Calu3 (cell line): ENCODE measurements at places on chromosomes 3 and 15. TPM values are rescaled to one million over a fixed set of nuclear protein-coding genes. Genes with fewer than 3 reads are reported as not detected.
A peak's percentile ranks its signal among the peaks of the same experiment; 100 is the strongest.

DNA sequence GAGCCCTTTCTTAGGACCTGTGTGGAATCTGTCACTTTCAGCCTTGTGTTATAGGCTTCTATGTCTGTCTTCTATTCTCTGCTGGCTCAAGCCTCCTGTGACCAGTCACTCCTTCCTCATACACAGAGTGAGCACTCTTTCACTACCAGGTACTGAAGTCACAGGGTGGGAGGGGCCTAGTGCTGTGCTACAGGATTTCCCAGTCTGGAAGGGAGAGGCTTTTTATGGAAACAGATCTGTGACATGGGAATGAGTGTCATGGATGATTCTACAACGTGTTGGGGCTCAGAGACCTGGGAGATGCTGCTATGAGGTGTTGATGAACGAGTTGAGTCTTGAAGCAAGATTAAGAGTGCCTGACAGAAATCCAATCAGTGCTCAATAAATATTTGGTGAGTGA, 100.5 kb downstream of the PDCD6IP start:
- DNase-seq = no peak

DNA sequence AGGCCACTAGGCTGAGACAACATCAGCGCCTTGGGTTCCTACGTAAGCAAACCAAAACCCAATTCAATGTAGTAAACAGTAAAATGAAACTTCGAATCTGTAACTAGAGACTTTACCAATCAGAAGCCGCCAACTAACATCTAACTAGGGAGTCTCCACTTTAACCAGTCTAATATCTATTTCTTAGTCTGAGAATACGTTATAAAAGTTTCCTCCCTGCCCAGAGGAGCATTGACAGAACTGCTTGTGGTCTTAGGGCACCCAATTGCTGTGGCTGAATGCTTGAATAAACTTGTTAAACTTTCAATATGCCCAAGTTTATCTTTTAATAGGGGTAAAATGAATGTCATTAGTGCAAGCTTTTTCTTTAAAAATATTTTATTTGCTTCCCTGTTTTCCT, 4.3 kb downstream of the CP start:
- DNase-seq = no peak

GRCh38 chr15:25664761-25665160, 198.4 kb downstream of the ATP10A start:
- no peak for DNase-seq

- no peak for DNase-seq
These were observed 104.9 kb upstream of the NEDD4 start for GRCh38 chr15:56098195-56098863.

DNA sequence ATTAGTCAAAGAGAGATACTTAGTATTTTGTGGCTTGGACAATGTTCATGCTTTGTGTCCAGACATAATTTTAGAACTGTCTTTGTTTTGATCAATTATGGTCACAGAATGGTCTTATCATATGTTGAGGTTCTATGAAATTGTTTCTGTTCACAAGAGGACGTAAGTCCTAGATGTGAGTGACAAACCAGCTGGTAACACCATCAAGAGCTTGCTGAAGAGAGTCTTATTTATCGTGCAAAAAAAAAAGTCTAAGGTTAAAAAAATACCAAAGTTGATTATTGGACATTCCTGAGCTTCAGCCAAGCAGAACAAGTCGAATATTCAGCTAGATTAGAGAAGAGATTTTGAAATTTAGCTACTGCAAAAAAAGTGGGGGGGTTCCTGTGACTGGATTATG, 495.9 kb upstream of the NAALADL2 start:
- no peak for DNase-seq

DNA sequence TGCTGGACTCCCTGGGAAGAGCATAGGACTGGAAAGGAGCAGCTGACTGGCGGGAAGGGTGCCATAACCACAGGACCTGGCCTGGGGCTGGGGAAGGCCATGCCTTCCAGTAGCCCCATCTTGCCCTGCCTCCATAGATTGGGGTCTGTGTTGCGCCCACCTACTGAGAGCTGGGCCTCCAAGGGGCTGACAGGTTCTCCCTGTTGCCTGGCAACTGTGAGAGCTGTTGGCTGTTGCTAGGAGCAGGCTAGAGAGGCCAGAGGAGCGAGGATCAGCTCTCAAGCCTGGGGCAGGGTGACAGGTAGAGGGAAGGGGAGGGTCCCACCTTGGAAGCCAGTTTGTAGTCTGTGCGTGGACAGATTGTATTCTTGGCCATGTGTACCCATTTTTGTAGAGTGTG, 2.8 kb upstream of the GNAI2 start:
- no peak for DNase-seq

GRCh38 chr15:88393719-88394519, 73.3 kb downstream of the MRPL46 start:
- DNase-seq = no peak

DNA sequence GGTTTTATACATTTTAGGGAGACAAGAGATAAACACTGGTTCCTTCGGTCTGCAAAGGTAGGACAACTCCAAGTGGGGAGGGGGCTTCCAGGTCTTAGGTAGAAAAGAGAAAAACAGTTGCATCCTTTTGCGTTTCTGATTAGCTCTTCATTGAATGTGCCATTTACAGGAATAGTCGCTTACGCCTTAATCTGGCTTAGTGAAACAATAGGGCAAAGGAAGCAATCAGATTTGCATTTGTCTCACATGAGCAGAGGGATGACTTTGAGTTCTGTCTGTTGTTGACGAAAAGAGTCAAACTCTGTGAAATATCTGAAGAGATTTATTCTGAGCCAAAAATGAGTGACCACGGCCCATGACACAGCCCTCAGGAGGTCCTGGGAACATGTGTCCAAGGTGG, 166.0 kb upstream of the ATP10A start:
- DNase-seq = no peak

GRCh38 chr3:146503461-146504202, 34.3 kb upstream of the PLSCR2 start:
- DNase-seq = peak; percentile 88

- peak; percentile 73 for DNase-seq
These were observed 59.1 kb downstream of the TRIM42 start for GRCh38 chr3:140736863-140737460.

DNA sequence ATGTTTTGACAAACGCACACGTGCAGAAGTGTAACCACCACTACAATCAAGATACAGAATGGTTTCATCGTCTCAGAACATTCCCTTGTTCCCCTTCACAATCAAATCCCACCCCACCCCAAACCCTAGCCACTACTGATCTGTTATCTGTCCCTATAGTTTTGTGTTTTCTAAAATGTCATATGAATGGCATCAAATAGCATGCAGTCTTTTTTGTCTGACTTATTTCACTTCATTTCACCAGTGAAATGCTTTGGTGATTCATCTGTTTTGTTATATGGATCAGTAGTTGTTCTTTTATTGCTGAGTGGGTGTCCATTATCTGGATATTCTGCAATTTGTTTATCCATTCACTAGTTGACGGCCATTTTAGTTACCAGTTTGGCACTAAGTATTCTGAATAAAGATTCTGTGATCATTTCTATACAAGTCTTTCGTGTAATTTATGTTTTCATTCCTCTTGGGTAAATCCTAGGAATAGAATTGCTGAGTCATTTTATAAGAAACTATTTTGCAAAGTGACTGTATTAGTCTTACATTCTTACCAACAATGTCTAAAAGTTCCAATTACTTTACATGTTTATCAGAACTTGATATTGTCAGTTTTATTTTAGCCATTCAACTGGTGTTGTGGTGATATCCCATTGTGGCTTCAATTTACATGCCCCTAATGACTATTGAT, 232.8 kb downstream of the CLSTN2 start:
- no peak for DNase-seq

MYH15 gene
- 0.35 and 0.64 TPM in 2 replicates for total RNA-seq

SLC28A2 gene
- total RNA-seq = not detected in 2 replicates

CCR2 gene
- total RNA-seq = not detected in 2 replicates

SUCLG2 gene
- 49.5 and 56.6 TPM in 2 replicates for total RNA-seq

CTDSPL gene
- total RNA-seq = 55.2 and 81.9 TPM in 2 replicates
